Mucosa of gallbladder (tissue), 1 donor: ENCODE measurements at places on chromosomes 4 and X. TPM values are rescaled to one million over a fixed set of nuclear protein-coding genes. Genes with fewer than 3 reads are reported as not detected.

FAM133A gene
- not detected for total RNA-seq

MTNR1A gene
- total RNA-seq: not detected

AREG gene
- total RNA-seq: 9.9 TPM

IL3RA gene
- total RNA-seq: 3.8 TPM

CXorf65 gene
- total RNA-seq: not detected

GJB1 gene
- 228 TPM for total RNA-seq

NPY1R gene
- 6.3 TPM for total RNA-seq

CLNK gene
- total RNA-seq: 0.14 TPM

ANOS1 gene
- 2.9 TPM for total RNA-seq

MAGEC3 gene
- total RNA-seq: not detected

GRCh38 chrX:81082649-81083048, 119.1 kb downstream of the HMGN5 start:
- DNase-seq: no peak

DNA sequence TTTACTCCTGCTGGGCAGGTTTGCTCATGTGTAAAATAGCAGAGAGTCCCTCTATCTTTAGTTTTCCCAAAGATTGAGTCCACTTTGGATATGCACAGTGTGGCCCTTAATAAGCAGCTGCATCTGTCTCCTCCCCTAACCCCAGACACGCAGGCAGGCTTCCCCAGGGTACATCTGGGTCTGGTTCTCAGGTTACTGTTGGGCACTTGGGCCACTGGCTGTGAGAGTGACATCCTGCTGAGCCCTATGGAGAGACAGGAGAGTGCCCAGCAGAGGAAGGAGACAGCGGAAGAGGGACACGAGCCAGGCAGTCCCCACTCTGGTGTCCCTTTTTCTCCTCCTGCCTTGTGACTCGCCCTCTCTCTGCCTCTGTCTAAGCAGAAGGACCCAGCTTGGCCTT, 16.0 kb downstream of the XK start:
- DNase-seq: no peak

DNA sequence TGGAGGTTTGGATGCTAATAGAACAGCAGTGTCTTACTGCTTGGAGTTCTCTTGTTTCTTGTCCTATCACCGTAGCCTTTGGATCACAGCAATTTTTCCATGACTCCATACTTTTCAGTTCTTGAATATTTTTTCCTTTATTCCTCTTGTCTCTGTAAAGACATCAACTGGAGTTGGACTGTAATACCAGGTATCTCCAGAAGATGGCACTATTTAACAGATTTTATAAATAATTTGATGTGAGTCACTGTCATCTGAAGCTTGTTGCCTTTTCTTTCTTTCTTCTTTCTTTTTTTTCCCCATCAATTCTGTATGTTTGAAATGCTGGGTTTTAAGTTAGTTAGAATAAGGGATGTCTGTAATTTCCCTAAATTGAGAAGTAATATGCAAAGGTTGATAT, 24.1 kb downstream of the HPRT1 start:
- DNase-seq: no peak

DNA sequence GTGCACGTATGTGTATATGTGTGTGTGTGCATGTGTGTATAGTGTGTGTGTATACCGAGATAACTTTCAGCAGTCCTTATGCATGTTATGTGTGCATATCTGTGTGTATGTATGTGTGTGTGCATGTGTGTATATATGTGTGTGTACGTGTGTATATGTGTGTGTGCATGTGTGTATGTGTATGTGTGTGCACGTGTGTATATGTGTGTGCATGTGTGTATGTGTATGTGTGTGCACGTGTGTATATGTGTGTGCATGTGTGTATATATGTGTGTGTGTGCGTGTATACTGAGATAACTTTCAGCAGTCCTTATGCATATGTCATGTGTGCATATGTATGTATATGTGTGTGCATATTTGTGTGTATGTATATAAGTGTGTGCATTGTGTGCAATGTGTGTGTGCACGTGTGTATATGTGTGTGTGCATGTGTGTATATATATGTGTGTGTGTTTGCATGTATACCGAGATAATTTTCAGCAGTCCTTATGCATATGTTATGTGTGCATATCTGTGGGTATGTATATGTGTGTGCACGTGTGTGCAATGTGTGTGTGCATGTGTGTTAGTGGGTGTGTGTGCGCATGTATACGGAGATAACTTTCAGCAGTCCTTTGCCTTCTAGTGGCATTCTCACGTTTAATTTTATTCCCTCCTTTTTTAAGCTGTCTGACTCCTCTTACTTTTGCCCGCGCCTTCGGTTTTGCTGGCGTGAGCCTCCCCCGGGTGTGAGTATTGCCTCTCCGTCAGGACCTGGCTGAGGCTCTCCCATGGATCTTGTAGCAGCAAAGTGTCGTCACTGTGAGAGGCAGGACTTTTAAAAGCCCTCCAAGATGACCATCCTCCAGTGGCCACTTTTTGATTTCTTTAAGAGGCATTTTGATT, 99.6 kb upstream of the SHOX start:
- no peak for DNase-seq

DNA sequence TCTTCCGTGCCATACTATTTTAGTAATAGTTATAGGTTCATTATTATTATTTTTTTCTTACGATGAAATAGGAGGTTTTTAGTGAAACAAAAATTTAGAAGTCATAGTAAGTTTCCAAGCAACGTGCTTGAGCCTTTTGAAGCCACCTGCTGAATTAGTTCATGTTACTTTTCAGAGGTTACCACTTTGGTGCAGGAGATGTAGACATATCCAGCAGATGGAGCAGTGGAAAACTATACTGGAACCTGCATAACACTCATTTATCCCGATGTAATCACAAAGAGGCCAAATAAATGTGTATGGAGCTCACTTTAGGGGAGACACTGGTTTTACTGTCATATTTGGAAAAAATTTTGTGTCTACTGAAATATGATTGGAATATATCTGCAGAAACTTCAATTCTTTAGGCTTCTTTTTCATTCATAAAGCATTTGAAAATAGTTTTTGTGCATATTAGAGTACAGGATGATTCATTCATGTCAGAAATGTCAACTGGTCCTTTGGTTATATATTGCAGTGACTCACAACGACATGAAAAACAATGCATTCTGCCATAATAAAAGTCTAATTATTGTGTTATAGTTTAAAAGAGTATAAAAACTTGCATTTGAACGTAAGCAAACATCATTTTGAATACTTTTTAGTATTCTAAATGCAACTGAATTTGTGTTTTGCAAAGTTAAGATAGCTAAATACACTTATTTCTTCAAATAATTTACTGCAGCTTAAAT, 2182.9 kb upstream of the TENM3 start:
- no peak for DNase-seq

- no peak for DNase-seq
These were observed 1.9 kb upstream of the ZNF41 start for GRCh38 chrX:47484885-47485284.

GRCh38 chrX:80667967-80668366, 141.7 kb downstream of the BRWD3 start:
- DNase-seq: no peak

DNA sequence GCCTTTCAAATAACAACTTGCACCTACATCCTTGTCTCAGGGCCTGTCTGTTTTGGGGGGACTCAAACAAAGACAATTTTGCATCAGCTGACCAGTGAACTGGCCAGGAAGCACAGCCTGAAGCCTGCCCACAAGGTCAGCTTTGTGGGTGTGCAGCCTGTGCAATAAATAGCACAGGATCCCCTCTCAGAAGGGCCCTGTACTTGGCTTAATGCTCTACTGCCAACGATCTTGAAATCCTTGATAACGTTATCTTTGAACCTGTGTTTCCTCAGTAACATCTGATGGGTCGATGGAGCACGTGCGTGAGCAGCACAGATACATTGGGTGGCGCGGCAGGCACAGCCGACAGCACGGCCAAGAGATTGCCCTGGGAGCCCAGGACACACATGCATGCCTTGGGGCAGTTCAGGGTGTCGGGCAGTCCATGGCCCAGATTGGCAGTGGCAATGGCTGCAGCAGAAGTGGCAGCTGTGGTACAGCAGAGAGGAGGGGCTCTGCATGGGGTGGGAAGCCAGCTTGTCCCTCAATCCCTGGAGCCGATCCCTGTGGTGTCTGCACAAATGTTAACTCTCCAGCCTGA, 58.8 kb upstream of the ATP6AP2 start:
- DNase-seq: peak; percentile 23

GRCh38 chr4:176611381-176611780, 181.3 kb downstream of the VEGFC start:
- DNase-seq: no peak

GRCh38 chrX:118373538-118373937, 27.6 kb downstream of the WDR44 start:
- no peak for DNase-seq

DNA sequence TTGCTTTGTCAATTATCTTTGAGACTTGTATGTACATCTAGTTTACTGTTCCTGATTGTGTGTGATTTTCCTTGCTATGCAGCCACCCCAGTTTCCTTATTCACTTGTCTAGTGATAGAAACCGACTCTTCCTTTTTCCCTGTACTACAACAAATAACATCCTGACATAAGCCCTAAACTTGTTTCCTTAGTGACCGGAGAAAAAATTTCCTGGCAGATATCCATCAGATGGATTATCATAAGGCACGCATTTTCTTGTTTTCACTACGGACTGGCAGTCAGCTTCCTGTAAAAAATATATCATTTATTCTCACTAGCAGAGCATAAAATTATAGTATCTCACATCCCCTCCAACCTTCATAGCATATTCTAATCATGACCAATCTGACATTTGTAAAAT, 410.7 kb downstream of the CENPC start:
- no peak for DNase-seq

- DNase-seq: no peak
These were observed 43.3 kb upstream of the AGA start for GRCh38 chr4:177485528-177485927.

DNA sequence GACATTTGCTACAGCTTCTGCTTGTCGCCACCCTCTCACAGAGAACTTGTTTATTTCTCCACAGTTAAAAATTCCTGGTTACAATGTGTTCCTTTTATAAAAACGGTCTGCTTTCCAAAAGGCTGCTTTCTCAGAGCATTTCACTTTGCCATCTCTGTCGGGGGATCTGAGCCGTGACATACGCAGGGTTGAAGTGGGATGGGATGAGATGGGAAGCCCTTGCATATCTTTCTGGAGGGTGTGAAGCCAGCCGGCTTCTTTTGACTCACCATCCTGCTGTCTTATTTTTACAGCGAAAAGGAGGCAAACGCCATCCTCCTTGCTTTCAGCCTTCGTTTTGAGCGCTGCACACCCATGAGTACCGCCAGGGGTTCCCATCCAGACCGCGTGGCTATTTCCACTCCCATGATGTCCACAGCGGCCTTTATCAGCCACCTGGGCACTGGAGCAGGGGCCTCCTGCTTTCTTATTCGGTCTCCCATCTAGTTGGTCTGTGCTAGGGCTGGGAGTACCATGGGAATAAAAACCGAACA, 99.8 kb upstream of the GATB start:
- no peak for DNase-seq

DNA sequence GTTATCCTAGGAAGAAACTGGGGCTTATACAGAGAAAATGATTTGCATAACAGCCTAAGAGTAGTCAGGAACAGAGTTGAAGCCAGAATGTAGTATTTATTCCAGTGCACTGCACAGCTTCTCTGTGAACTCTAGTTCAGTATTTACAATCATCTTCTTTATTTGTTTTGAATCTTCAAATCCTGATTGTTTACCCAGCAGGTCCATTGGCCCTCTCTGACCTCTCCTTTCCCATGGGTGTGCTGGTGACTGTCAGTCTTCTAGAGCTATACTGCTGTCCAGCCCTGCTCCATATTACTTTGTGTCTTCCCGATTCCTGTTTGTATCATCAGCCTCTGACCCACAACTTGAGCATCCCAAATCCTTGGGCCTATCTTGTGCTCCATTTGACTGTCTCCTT, 301.9 kb upstream of the HS3ST1 start:
- no peak for DNase-seq

DNA sequence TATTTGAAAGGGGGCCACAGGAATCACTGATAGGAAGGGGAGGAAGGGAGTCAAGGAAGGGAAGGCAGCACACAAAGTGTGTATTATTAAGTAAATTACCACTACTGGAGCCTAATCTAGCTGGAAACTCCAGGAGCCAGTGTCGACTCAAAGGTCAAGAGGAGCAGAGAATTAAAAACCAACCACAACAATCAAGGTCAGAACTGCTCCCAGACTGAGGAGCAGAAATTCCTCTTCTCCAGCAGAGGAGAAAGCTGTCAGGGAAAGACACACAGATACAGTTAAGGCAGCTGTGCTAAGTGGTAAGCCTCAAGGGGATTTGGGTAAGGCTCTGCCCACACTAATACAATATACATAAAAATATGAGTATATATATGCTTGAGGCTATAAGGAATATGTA, 87.5 kb upstream of the PTPN13 start:
- no peak for DNase-seq

GRCh38 chrX:119240356-119240755, 4.3 kb downstream of the PGRMC1 start:
- DNase-seq: no peak

GRCh38 chrX:130887376-130887775, 15.6 kb downstream of the ENOX2 start:
- no peak for DNase-seq

- DNase-seq: no peak
These were observed 1197.2 kb downstream of the PCDH7 start for GRCh38 chr4:31917334-31917733.

DNA sequence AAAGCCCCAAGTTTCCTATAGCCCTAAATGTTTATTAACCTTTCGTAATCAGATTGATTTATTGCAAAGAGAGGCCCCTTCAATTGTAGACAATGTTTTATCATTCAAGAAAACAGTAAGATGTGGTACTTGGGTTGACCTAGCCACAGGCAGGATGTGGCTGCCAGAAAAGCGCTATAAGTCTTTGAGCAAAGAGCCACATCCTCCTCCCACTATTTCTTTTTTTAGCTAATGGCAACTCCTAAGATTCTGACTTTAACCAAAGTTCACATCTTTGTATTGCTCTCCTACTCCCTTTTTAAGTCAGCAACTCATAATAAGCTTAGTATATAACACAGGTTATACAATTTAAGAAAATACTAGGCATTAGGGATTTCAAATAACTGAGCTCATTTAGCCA, 70.7 kb upstream of the PPP3CA start:
- no peak for DNase-seq

- DNase-seq: peak; percentile 60
These were observed 100.1 kb downstream of the CEP135 start for GRCh38 chr4:56048702-56049431.

DNA sequence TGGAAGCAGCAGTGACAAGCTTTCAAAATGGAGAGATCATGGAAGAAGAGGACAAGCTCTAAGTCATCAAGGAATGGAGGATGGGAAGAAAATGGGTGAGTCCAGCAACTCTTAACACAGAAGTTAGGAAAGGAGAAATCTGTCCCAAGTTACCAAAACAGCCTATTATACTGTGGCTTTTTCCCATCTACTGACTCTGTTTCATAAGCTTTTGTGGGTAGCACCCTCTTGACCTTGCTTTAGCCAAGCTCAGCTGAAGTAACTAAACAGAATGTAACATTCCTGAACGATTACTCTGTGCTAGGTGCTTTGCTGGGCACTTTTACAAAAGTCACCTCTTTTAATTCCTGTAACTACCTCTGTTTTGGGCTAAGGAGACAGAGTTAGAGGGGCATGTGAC, 54.9 kb downstream of the MAP7D2 start:
- no peak for DNase-seq
